ENCODE measurements at places on chromosomes 13 and 19. TPM values are rescaled to one million over a fixed set of nuclear protein-coding genes. Genes with fewer than 3 reads are reported as not detected.

GRCh38 chr19:34468409-34468808 lies 13.1 kb upstream of the WTIP start:
- no peak for DNase-seq

Gene SIGLEC5
- 9.1 TPM for total RNA-seq

DNA sequence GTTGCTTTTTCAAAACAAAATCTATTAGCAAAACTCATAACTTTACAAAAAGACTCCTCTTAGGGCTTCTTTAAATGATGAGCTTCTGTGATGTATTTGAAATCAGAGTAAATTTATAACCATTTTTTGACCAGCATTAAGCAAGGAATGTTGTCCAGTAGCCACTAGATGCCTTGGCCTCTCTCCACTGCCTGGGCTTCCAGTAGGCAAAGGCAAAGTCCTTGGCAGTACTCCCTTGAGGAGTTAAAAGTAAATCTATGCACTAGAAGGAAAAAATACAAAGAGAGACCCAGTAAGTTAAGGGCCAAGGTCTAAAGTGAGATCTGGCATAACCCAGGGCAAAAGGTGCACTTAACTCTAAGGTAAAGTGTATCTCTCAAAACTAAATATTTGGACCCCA lies 9.5 kb downstream of the SERPINE3 start:
- no peak for DNase-seq

- no peak for DNase-seq
These were observed 15.4 kb upstream of the CCNP start for GRCh38 chr19:40241809-40242384.
